ENCODE measurements at places on chromosomes 3 and 15.
A peak's percentile ranks its signal among the peaks of the same experiment; 100 is the strongest.

GRCh38 chr15:90570643-90571042 is 40.9 kb downstream of the CRTC3 start:
- DNase-seq = no peak

GRCh38 chr3:40850861-40851260 is 326.1 kb downstream of the ZNF621 start:
- no peak for DNase-seq

- DNase-seq = peak; percentile 20
These were observed 609 bp downstream of the RNF13 start for GRCh38 chr3:149813367-149814281.

- DNase-seq = no peak
These were observed 3.7 kb downstream of the TMEM42 start for GRCh38 chr3:44865272-44866035.

- no peak for DNase-seq
These were observed 26.7 kb downstream of the SCG3 start for GRCh38 chr15:51708013-51708412.

- DNase-seq = no peak
These were observed 287.0 kb downstream of the ZIC4 start for GRCh38 chr3:147119346-147119745.

DNA sequence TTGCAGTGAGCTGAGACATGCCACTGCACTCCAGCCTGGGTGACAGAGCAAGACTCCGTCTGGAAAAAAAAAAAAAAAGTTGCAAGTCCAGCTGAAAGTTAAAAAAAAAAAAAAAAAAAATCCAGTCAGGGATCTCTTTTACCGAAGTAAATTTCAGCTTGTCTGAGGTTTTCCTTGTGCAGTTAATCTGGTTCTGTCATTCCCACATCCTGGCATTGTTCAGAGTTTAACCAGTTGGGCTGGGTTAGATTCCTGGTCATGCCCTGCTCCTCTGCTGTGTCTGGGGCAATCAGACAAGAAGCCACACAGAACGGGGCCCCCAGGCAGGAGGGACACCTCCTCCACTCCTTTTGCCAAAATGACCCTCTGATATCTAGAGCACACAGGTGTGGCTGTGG is 84.1 kb upstream of the KLHL25 start:
- no peak for DNase-seq
